ENCODE measurements at places on chromosomes 4 and X. TPM values are rescaled to one million over a fixed set of nuclear protein-coding genes. Genes with fewer than 3 reads are reported as not detected.

- DNase-seq: no peak
Measured at GRCh38 chr4:4670869-4671268, 129.0 kb upstream of the STX18 start.

- no peak for DNase-seq
Measured at GRCh38 chr4:5619913-5620625, 88.3 kb downstream of the EVC2 start.

DNA sequence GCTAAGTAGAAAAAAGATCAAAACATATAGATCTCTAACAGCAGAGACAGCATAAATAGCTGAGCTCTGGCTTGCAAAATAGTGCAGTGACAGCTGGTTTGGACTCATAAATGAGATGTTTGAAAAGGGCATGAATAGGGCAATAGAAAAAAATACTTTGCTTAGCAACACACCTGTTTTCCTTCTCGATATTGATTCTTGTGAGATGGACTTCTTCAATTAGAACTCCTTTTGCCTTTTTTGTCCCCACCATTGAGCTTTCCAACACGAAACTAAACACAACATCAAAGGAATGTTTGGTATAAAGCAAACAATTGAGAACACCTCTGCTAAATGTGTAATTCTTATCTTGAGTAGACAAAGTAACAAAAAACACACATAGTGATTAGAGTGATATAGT, 726.3 kb downstream of the RAPGEF2 start:
- no peak for DNase-seq

GRCh38 chrX:1400742-1401471, 9.0 kb upstream of the SLC25A6 start:
- DNase-seq: peak; percentile 39

- no peak for DNase-seq
Measured at GRCh38 chr4:22635692-22636091, 57.0 kb upstream of the GBA3 start.

DNA sequence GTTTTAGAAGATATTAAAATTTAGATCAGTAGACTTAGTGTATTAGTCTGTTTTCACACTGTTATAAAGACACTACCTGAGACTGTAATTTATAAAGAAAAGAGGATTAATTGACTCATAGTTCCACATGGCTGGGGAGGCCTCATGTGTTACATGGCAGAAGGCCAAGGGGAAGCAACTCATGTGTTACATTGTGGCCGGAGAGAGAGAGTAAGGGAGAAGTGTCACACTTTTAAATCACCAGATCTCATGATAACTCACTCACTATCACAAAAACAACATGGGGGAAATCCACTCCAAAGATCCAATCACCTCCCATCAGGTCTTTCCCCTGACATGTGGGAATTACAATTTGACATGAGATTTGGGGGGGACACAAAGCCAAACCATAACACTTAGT, 1159.7 kb upstream of the PCDH7 start:
- DNase-seq: no peak

GRCh38 chrX:42952621-42953020, 174.7 kb upstream of the PPP1R2C start:
- no peak for DNase-seq

UGT2B7 gene
- total RNA-seq: 6.5 TPM

ASB9 gene
- not detected for total RNA-seq

Data from chondrocyte (in vitro differentiated cells).